ENCODE measurements at places on chromosomes 2 and 18. TPM values are rescaled to one million over a fixed set of nuclear protein-coding genes. Genes with fewer than 3 reads are reported as not detected.

GRCh38 chr18:13934676-13935075 is 19.3 kb upstream of the MC2R start:
- H3K4me3 ChIP-seq: no peak overlapping the region
- H3K27me3 ChIP-seq: no peaks in the 10 kb centered on the region
- H3K27ac ChIP-seq: no peak overlapping the region
- no peaks in the 10 kb centered on the region for H3K36me3 ChIP-seq
- no peak for DNase-seq

GALNT3 gene
- total RNA-seq: 0.24 TPM

- DNase-seq: peak; percentile 51
- H3K27ac ChIP-seq: peak overlapping the region; percentile 65
- H3K4me3 ChIP-seq: peak overlapping the region; percentile 16
- H3K27me3 ChIP-seq: no peaks in the 10 kb centered on the region
These were observed 44.0 kb downstream of the COLEC12 start for GRCh38 chr18:456361-457139.

DNA sequence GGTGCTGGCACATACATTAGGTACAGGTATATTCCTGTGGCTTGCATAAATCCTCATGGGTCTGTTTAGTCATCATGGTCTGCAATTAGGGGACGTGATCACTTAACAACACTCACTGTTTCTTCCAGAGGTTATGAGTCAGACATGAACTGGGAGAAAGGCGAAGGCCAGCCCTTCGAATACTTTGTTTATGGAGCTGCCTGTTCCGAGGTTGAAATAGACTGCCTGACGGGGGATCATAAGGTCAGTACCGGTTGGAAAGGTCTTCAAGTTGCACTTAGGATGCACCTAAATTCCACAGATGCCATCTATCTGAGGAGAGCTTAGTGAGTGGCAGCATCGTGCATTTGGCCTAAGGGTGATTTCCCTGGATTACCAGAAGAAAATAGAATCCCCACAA is 76.9 kb downstream of the AOX1 start:
- no peak for DNase-seq
- H3K27me3 ChIP-seq: no peaks in the 10 kb centered on the region
- no peak overlapping the region for H3K27ac ChIP-seq
- no peaks in the 10 kb centered on the region for H3K4me1 ChIP-seq
- no peaks in the 10 kb centered on the region for H3K36me3 ChIP-seq

- H3K4me1 ChIP-seq: no peaks in the 10 kb centered on the region
- DNase-seq: no peak
- H3K27me3 ChIP-seq: no peaks in the 10 kb centered on the region
- no peak overlapping the region for H3K27ac ChIP-seq
These were observed 455.4 kb upstream of the LRRTM4 start for GRCh38 chr2:77977471-77978063.

GDF7 gene
- 0.99 TPM for total RNA-seq

DNA sequence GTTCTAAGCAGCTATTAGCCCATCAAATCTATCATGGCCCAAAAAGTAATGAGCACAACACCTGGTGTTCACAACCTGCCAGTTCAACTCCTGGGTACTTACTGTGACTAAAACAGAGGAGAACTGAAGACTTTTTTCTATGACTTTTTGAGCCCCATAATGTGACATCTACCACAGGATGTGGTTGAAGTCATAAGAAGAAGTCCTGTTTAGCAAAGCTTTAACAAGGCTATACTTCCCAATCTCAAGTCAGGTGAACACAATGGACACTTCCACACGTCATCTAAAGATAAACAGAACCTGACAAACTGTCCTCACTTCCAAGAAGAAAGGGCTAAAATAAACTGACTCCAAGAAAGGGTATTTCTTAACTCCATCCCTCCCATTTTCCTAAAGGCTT is 138.8 kb downstream of the ATAD2B start:
- H3K36me3 ChIP-seq: no peaks in the 10 kb centered on the region
- no peak overlapping the region for H3K27ac ChIP-seq
- no peak overlapping the region for H3K4me3 ChIP-seq
- no peak for DNase-seq
- H3K4me1 ChIP-seq: no peaks in the 10 kb centered on the region

- no peaks in the 10 kb centered on the region for H3K27me3 ChIP-seq
- H3K4me3 ChIP-seq: peak overlapping the region; percentile 75
- H3K4me1 ChIP-seq: no peaks in the 10 kb centered on the region
- DNase-seq: no peak
- peak overlapping the region; percentile 81 for H3K27ac ChIP-seq
- no peaks in the 10 kb centered on the region for H3K36me3 ChIP-seq
These were observed 1.2 kb downstream of the FN1 start for GRCh38 chr2:215434447-215435279.

Data from heart right ventricle (tissue), 16 donors.